Activated naive CD4-positive, alpha-beta T cell (primary cell): ENCODE measurements at places on chromosomes 5 and 9.

- DNase-seq = no peak
Measured at GRCh38 chr9:33198165-33198564, 31.0 kb upstream of the B4GALT1 start.

DNA sequence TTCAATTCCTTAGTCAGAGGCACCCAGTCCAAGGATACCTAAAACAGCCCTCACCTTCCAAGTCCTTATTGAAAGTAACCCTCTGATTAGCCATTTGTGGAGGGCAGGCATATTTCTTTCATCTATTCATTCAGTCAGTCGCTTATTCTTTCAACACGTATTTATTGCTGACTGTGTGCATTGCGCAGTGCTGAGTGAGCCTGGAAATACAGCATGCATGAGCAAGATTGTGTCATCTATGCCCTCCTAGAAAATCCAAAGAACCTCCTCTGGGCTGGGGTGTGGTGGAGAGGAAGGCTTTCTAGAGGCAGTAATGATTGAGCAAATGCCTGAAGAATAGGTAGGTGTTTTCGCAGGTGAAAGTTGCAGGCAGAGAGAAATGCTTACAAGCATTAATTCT, 8.5 kb upstream of the FEM1C start:
- no peak for DNase-seq

GRCh38 chr5:169173372-169173771, 127.6 kb downstream of the SLIT3 start:
- DNase-seq = no peak

GRCh38 chr5:93407454-93407853, 173.6 kb downstream of the NR2F1-AS1 start:
- no peak for DNase-seq

DNA sequence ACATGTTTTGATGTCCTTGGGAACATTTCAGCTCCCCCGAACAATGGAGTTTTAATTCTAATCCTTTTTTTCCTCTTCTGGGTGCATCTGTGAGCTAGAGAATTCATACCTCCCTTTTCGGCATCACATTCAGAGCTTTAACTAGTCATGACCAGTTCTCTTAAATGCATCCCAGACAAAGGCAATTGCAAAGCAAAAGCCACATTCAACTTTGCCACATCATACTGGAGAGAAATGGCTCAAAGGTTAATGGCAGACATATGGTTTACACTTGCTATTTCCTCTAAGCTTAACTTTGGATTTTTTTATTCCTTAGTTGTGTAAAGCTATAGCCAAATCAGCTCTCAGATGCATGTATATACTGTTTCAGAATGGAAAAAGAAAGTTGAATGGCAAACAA, 153.3 kb downstream of the ESM1 start:
- DNase-seq = no peak

DNA sequence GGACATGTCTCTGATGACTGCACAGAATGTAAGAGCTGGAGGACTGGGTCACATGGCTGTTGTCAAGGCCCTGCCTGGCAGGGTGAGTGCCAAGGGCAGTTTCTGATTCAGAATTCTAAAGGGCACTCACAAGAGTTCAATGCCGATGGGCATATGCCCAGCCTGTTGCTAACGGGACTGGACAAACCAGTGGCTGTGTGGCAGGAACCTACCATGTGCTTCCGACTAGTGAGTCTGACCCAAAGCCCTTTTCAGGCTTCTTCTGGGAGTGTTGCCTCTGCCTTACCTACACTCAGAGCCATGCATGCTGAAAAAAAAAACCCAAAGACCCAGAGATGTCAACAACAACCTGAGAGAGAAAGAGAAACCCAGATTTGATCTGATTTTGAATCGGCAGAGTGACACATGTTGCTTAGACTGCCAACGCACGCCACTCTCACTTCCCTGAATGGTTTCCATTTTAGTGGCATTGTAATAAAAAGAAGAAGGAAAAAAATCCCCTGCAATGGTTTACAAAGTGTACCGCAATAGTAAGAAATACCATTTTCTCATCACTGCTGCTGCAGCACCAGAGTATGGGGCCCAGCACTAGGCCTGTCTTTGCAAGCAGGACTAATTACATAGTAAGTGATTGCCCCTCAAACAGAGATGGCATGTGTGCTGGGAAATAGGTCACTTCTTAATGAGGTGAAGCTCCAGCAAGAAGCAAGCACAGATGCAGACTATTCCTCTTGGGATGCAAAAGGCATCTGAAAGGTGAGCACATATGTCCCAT, 194.3 kb downstream of the PALM2AKAP2 start:
- no peak for DNase-seq
